A549 treated with dexamethasone at 1 μM for 4 hours (cell line): ENCODE measurements at places on chromosomes 5 and 9. TPM values are rescaled to one million over a fixed set of nuclear protein-coding genes. Genes with fewer than 3 reads are reported as not detected.

The IRX4 gene
- 0.24 to 0.47 TPM (median 0.32 TPM) in 5 replicates for total RNA-seq

The IL17B gene
- total RNA-seq = not detected in 5 replicates

The DEPDC1B gene
- total RNA-seq = 12.5 to 15.9 TPM (median 14.4 TPM) in 5 replicates

The HRCT1 gene
- 0.14 to 0.40 TPM (median 0.18 TPM) in 5 replicates for total RNA-seq

The PPP3R2 gene
- not detected in 5 replicates for total RNA-seq

The LAMC3 gene
- 1.2 to 2.2 TPM (median 2.1 TPM) in 5 replicates for total RNA-seq

The SPATA31D4 gene
- total RNA-seq = not detected in 5 replicates
